ENCODE measurements at places on chromosomes 7 and 10.

GRCh38 chr10:117442521-117442920 is 67.3 kb upstream of the PDZD8 start:
- DNase-seq, result no peak

- DNase-seq, result no peak
Measured at GRCh38 chr10:72414642-72415041, 59.9 kb upstream of the DNAJB12 start.

DNA sequence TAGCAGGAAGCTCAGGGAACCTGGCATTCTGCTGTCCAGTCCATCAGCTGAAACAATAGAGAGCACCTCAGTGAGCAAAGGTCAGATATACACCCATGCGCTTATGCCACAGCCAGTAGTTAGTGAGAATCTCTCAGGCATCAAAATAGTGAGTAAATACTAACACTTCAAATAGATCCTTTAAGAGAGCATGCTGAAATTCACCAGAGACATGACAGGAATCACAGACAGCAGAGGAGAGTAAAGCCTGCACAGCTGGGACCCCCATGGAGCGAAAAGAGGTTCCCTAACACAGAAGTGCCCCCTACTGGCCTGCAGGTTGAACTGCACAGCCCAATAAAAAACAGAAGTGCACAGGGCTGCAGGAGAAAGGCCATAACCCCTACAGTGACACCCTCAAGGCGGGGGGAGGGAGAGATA is 57.6 kb upstream of the ANTXRL start:
- DNase-seq, result peak; percentile 14

DNA sequence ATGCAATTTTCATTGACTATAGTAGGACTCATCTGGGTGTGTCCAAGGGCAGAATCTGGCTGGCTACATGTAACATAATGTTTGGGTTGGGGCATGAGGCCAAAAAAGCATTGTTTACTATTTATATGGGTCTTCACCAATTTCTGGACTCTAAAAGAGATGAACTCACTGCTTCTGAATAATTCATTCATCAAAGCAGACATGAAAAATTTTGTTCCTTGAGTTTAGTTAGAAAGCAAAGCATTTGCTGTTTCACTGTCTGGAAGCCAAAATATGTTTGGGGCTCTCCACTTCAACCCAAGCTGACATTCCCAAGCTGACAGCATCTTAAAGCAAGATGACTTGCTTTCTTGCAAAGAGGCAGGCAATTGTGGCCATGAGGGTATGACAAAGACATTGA is 670.6 kb downstream of the SUGCT start:
- no peak for DNase-seq

- DNase-seq, result no peak
Measured at GRCh38 chr10:35613597-35614226, 8.6 kb downstream of the GJD4 start.

DNA sequence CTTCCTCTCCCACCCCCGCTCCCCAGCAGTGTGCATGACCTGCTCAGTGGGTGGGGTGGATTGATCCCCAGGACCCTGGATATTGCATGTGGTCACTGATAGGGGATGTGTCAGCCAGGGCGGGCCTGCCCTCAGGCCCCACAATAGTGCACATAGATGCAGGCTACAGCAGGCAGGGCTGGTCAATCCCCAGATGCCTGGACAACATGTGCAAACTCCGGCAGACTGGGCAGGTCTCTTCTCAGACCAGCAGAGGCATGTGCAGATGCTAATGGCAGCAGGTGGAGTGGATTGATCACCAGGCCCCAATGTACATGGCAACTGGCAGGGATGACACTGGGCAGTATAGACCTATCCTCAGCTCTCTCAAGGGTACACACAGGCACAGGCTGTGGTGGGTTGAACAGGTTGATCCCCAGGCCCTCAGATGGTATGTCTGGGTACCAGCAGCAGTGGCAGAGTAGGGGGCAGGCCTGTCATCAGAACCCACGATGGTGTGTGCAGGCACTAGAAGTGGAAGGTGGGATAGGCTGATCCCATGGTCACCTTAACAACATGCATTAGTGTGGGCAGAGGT is 98.6 kb downstream of the LANCL2 start:
- DNase-seq, result no peak

GRCh38 chr10:75137533-75138438 is 26.3 kb downstream of the SAMD8 start:
- DNase-seq, result peak; percentile 17

DNA sequence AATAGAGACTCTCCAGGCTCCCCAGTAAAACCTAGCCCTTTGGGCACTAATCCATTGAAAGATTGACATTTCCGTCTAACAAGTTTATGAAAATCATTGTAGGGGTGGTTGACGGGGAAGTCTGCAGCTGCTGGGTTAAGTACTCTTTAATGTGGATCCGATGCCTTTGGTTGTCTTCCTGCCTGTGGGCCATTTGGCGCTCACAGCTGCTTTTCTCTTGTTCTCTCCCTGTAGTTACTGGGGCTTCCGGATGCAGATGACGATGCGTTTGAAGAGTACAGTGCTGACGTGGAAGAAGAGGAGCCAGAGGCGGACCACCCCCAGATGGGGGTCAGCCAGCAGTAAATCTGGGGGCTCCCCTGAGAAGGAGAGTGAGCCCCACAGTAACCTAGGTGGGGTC is 22.4 kb downstream of the MTURN start:
- DNase-seq, result no peak

DNA sequence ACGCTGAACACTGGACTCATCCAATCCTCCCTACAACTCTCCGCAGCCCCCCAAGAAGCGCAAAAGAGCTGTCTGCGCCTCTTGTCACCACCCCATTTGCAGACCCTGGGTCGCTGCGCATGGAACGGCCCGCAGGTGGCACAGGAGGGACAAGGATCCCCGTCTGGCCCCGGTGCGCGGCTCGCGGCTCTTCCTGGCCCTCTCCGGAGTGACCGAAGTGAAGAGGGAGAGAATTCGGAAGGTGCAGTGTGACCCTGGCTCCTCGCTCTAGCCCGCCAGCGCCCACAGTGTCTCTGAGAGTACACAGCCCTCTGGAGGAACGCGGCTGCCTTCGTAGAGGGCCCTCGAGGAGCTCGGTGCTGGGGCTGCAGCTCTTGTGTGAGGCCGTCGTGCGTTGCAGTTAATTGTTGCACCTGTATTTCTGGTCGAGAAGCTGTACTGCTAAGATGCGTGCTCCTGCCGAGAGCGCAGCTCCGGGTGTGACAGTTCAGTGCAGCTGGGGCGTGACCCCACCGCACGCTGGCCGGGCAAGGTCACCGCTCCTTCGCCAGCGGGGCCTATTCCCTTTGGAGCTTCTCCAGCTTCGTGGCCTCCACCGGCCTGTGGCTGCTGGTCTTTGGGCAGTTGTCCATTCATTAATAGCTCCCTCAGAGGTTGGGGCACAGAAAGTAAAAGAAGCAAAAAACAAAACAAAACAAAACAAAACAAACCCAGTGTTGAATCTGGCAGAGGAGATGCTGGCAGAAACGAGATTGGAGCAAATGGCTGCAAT is 119.0 kb downstream of the SEC23IP start:
- no peak for DNase-seq

DNA sequence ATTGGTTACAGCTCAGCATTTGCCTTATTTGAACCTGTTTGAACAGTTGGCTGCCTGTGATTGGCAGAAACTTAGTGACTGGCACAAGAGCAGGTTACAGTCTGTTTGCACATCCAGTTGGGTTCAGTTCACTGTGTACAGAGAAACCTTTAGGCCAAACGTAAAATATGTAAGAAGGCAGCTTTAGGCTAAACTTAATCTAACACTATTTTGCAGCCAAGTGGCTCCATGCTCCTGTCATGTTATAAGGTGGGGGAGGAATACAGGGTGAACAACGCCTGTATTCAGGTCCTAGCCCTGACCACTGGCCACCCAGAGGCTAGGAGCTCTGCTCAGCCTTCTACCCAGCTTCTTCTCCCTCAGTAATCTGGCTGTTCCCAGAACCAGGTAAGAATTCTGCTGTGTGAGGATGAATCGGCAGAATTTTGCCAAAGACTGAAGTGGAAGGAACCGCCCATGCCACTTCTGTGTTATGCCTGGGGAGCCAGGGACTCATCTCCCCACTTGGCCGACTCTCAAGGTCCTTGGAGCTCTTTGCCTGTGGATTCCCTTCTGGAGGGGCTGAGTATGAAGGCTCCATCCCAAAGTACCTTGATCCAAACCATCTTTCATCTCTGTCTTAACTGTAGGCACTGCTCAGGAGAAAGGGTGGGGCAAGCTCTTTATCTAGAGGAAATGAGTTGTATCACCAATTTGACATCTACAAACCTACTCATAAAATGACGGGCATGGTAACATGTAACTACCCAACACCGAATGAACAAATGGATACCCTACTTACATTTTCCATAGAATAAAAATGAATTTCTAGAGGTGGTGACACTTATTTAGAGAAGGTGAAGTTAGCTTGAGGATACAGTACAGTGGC is 164.4 kb upstream of the NAMPT start:
- no peak for DNase-seq

DNA sequence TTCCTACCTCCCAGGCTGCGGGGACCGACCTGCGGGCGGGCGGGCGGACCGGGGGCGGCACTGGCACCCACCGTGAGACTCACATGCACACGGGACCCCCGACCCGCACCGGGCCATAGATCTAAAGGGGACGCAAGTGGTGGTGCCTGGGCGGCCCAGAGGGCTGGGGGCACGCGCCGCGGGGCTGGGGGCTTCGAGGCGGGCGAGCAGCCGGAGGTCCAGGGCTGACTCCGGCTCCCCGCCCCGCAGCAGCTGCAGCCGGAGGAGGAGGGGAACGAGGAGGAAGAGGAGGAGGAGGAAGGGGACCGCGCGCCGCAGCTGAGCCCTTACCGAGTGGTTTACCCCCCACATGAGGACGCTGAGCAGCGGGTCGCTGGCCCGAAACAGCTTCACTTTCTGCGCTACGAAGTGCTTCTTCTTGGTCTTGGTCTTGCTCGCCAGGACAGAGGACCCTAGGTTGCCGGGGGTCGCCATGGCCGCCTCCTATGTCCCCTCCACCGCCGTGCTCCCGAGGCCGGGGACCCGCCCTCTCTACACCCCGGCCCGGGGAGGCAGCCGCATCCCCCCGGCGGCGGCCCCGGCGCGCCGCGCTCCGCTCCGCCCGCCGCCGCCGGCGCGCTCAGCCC is 412 bp downstream of the PIP4K2A start:
- peak; percentile 45 for DNase-seq

GRCh38 chr7:72187179-72187578 is 225.0 kb downstream of the CALN1 start:
- no peak for DNase-seq

- no peak for DNase-seq
Measured at GRCh38 chr7:95630702-95631458, 34.6 kb upstream of the PDK4 start.

DNA sequence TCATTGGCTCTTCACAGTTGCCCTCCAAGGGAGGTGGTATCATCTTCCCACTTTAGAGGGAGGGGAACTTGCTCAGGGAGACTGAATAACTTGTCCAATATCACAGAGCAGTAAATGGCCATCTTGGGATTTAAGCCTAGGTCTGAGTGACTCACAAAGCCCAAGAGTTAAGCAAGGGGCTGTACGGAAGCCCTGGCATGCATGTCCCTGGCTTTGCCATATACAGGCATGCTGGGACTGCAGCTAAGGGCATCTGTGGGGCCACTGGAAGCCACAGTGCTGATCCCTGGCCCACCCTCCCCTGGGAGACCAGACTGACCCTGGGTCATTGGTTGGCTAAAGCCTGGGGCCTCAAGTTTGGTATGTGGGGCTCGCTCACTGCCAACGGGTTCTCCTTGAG is 3.1 kb downstream of the VSIR start:
- no peak for DNase-seq

DNA sequence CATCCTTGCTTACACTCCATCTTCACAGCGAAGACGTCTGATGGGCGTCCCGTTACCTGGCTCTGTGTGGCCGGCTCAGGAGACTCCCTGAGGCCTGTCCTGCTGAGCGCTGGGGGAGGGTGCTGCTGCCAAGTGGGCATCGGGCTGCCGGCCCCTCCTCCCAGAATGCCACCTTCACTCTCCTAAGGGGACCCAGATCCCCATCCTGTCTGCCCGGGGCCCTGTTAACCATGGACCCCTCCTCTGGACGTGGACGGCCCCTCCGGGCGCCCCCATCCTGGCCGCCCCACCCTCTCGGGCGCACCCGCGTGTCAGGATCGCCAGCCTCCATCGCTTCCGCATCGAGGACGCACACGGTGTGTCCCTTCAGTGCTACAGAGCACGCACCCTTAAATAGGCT is 7.3 kb upstream of the FOXL3 start:
- no peak for DNase-seq

GRCh38 chr7:55939514-55940123 is 12.1 kb upstream of the MRPS17 start:
- no peak for DNase-seq

DNA sequence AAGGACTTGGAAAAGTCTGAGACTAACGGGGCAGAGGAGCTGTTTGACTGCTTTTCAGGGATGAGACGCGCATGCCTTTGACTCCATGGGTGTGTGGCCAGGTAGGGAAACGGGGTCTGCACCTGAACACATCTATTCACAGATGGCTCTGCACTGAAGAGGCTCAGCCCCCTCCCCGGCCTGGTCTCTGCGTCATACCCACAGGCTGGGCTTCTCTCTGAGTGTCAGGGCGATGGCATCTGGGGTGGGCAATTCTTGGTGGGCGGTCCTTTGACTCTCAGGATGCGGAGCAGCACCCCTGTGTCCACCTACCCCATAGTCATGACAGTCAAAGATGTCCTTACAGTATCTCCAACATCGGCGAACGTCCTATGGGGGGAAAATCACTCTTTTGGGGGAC is 23.0 kb downstream of the PFKP start:
- no peak for DNase-seq

DNA sequence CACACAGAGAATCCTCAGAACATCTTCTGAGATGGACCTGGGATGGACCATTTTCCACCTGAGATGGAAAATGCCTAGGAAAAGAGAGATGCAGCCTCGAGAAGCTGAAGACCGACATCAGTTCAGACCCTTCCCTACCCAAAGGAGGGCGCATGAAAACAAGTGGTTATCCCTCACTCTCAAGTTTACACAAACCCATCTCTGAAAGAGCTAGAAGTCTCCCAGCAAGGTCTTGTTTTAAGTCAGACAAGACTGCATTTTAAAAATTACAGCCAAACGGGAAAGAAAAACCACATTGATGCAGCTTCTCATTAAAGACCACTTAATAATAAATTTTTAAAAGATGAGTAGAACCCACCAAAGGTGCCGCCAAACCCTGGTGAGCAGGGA is 1.3 kb downstream of the RAPGEF5 start:
- no peak for DNase-seq

- DNase-seq, result no peak
Measured at GRCh38 chr7:139511315-139511714, 12.2 kb upstream of the CLEC2L start.

GRCh38 chr10:129745186-129745750 is 218.8 kb downstream of the EBF3 start:
- no peak for DNase-seq

GRCh38 chr7:101924171-101924570 is 106.7 kb downstream of the CUX1 start:
- DNase-seq, result no peak

GRCh38 chr7:84123965-84124547 is 70.5 kb downstream of the SEMA3A start:
- no peak for DNase-seq

Measured in activated naive CD4-positive, alpha-beta T cell treated with Interleukin-2 at 50 U/mL for 16 hours (primary cell).